Esophagus muscularis mucosa (tissue), 4 donors: ENCODE measurements at places on chromosomes 6 and 20.

DNA sequence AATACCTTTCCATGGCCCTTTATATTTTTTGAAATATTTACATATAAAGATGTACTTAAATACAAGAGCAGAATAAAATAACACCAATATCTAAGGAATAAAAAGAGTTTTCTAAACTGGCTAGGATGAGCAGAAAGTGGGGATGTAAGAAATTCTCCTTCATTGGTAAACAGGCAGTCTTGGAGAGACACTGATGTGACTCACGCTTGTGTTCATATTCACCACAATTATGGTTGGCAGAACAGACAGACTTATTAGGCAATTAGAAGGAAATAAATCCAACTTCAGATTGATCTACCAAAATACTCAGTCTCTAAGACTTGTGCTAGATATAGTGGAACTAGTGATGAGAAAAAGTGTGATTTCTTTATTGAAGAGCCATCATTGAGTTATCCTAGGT is 463.7 kb downstream of the CDC5L start:
- DNase-seq, result no peak

GRCh38 chr6:105786449-105786848 is 299.7 kb upstream of the PRDM1 start:
- no peak for DNase-seq

GRCh38 chr20:23244916-23245552 is 105.6 kb upstream of the NXT1 start:
- DNase-seq, result no peak

DNA sequence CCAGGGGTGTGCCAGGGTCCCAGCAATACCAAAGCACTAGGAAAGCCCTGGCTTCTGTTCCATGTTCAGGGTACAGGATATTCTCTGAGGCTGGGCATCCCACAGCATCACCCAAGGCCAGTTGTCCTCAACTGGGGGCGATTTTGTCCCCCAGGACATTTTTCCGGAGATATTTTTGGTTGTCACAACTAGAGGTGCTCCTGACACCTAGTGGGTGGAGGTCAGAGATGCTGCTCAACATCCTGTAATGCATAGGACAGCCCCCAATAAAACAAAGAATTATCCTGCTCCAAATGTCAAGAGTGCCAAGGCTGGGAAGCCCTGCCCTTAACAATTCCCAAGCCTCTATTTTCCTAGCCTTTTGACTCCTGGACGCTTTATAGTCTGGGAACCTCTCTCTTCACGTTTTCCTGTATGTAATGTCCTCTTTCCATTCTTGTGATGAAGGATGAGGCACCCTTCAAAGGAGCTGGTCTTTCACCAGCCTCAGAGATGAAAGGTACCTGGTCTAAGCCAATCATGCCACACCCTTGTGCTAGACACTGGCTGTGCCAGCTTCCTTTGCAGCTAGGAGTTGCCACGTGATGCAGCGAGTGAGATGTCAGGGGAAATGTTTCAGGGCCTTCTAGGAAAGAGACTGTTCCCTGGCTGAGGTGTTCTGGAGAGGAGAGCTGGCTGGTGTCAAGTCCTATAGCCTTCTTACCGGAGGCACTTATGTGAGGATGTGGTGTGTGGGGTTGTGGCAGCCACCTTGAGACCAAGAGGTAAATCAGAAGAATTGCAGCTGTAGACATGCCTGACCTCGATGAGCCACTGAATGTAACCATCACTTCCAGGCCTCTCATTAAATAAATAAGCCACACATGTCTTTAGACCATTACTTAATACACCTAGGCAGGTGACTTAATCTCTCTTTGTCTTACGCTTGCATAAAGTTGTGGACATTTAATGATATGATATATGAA is 23.4 kb upstream of the KCNG1 start:
- DNase-seq, result no peak

DNA sequence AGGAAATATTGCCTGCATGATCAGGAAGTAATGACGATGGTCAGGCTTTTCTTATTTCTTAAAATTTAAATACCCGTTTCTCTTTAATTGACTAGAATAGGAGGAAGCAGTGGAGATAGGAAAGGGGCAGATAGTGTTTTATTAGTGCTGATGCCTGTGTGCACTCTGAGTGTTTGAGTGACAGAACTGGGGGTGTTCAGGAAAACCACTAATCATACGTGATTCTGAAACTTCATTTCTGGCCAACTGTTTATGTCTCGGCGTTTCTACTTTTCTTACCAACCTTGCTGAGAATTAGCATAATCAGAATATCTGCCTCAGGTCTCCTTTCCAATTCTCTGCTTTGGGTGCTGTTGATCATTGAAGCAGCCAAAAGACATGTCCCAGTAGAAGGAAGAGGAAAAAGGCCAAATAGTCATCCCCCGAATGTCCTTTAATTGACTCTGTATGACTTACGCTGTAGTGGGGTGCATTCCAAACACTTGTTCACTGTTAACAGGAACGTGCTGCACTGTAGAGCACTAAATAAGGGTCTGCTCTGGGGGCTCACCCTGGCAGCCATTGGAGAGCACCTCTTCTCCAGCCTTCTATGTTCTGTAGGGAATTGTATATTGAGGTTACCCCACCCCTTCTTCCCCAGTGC is 152.9 kb downstream of the JARID2 start:
- DNase-seq, result no peak

GRCh38 chr6:162289972-162290371 is 437.6 kb downstream of the PRKN start:
- no peak for DNase-seq

DNA sequence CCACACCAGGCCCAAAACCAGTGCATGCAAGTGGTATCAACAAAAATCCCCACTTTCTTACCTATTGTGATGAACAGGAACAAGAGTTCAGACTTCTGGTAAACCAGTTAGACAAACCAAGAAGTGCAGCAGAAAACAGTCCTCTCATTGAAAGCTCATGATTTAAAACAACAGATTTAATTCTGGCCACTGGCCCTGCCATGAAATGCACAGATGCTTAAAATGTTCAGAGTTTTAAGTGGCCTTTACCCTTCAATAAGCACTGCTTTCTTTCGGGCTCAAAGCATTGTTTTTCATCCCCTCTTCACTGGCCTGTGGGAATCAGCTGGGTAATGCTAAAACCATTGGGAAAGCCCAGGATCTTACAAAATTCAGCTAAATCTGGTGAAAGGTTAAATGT is 102.4 kb upstream of the ISM1 start:
- no peak for DNase-seq

- no peak for DNase-seq
Observed at GRCh38 chr6:66568271-66568670, 861.2 kb upstream of the EYS start.

GRCh38 chr6:164826831-164827468 is 482.5 kb downstream of the C6orf118 start:
- no peak for DNase-seq

GRCh38 chr6:160160450-160160849 is 38.8 kb downstream of the SLC22A1 start:
- peak; percentile 74 for DNase-seq
